ENCODE measurements at places on chromosomes 5 and 9.

- H3K4me1 ChIP-seq: no peaks in the 10 kb centered on the region
- no peak for DNase-seq
- H3K27ac ChIP-seq: no peak overlapping the region
- H3K4me3 ChIP-seq: no peak overlapping the region
- no peaks in the 10 kb centered on the region for H3K27me3 ChIP-seq
Measured at GRCh38 chr5:134825212-134825611, 20.6 kb upstream of the C5orf24 start.

GRCh38 chr5:93572608-93573353 is 8.2 kb downstream of the NR2F1-AS1 start:
- H3K4me3 ChIP-seq: no peak overlapping the region
- no peaks in the 10 kb centered on the region for H3K36me3 ChIP-seq
- peaks cover 72% of the 10 kb centered on the region for H3K27me3 ChIP-seq
- no peak for DNase-seq

DNA sequence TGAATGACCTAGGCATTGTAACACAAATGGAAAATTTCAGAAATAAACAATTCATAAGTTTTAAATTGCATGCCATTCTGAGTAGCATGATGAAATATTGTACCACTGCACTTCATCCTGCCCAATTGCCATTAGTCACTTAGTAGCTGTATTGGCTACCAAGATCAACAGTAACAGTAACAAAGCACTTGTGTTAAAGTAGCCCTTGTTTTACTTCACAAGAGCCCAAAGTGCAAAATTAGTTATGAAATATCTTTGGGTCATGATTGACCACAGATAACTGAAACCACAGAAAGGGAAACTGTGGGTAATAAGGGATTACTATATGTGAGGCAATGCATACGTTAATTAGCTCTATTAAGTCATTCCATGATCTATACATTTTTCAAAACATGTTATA is 33.3 kb upstream of the RORB start:
- H3K4me3 ChIP-seq: no peak overlapping the region
- H3K27ac ChIP-seq: no peak overlapping the region
- H3K4me1 ChIP-seq: no peaks in the 10 kb centered on the region
- DNase-seq: no peak
- H3K27me3 ChIP-seq: no peaks in the 10 kb centered on the region

DNA sequence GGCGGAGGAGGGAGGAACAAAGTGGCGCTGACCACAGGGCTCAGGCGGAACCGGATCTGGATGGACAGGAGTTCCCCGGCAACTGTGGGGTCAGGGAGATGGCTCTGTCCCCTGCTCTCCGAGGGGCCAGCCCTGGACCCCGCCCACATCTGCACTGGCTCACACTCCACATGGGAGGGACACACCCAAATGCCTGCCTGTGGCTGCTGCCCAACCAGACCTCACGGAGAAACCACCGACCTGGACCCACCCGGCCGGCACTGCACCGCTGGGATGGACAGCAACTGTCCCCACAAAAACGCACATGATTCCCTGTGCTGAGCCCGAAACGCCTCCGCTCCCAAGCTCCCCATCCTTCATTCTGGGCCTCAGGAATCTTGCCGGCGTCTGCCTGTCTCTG is 4.8 kb downstream of the CCDC187 start:
- no peaks in the 10 kb centered on the region for H3K36me3 ChIP-seq
- H3K4me3 ChIP-seq: no peak overlapping the region
- no peak overlapping the region for H3K27ac ChIP-seq
- H3K4me1 ChIP-seq: no peaks in the 10 kb centered on the region
- no peaks in the 10 kb centered on the region for H3K27me3 ChIP-seq

GRCh38 chr5:133611357-133612248 is 738 bp downstream of the FSTL4 start:
- DNase-seq: peak; percentile 20
- peaks cover 18% of the 10 kb centered on the region for H3K27me3 ChIP-seq
- H3K4me3 ChIP-seq: peak overlapping the region; percentile 27
- H3K4me1 ChIP-seq: peaks cover 10% of the 10 kb centered on the region
- no peak overlapping the region for H3K27ac ChIP-seq
- no peaks in the 10 kb centered on the region for H3K36me3 ChIP-seq

- H3K36me3 ChIP-seq: peaks cover 35% of the 10 kb centered on the region
- H3K27me3 ChIP-seq: no peaks in the 10 kb centered on the region
- H3K4me1 ChIP-seq: no peaks in the 10 kb centered on the region
- no peak overlapping the region for H3K27ac ChIP-seq
Measured at GRCh38 chr9:111405701-111406100, 75.7 kb upstream of the OR2K2 start.

- no peak overlapping the region for H3K27ac ChIP-seq
- H3K36me3 ChIP-seq: peaks cover 12% of the 10 kb centered on the region
- H3K4me3 ChIP-seq: no peak overlapping the region
- no peaks in the 10 kb centered on the region for H3K27me3 ChIP-seq
Measured at GRCh38 chr9:6852243-6852963, 94.6 kb downstream of the KDM4C start.

GRCh38 chr5:75054134-75054930 is 2.0 kb upstream of the GCNT4 start:
- peak overlapping the region; percentile 43 for H3K4me3 ChIP-seq
- no peaks in the 10 kb centered on the region for H3K27me3 ChIP-seq
- H3K4me1 ChIP-seq: peaks cover 78% of the 10 kb centered on the region
- peak overlapping the region; percentile 67 for H3K27ac ChIP-seq

- no peak overlapping the region for H3K27ac ChIP-seq
- H3K27me3 ChIP-seq: no peaks in the 10 kb centered on the region
- no peak overlapping the region for H3K4me3 ChIP-seq
- no peak for DNase-seq
- no peaks in the 10 kb centered on the region for H3K4me1 ChIP-seq
Measured at GRCh38 chr9:135213566-135213965, 126.1 kb downstream of the OLFM1 start.
